ENCODE measurements at places on chromosomes 12 and 14.
A peak's percentile ranks its signal among the peaks of the same experiment; 100 is the strongest.

DNA sequence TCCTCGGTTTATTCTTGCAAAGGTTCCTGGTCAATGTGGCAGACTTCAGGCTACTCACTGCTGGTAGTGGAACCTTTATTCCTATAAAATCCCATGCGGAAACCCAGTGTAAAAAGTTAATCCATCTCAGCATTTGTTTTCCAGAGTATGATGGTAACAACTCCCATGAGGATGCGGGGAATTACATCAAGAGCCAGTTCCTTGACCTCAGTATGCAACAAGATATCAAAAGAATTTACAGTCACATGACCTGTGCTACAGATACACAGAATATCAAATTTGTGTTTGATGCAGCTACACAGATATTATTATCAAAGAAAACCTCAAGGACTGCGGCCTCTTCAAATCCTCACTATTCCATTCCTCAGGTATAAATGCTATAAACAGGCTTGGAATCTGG, 19.3 kb downstream of the CPM start:
- DNase-seq: no peak

GRCh38 chr14:70640938-70641547, 673 bp upstream of the TTC9 start:
- DNase-seq: no peak

DNA sequence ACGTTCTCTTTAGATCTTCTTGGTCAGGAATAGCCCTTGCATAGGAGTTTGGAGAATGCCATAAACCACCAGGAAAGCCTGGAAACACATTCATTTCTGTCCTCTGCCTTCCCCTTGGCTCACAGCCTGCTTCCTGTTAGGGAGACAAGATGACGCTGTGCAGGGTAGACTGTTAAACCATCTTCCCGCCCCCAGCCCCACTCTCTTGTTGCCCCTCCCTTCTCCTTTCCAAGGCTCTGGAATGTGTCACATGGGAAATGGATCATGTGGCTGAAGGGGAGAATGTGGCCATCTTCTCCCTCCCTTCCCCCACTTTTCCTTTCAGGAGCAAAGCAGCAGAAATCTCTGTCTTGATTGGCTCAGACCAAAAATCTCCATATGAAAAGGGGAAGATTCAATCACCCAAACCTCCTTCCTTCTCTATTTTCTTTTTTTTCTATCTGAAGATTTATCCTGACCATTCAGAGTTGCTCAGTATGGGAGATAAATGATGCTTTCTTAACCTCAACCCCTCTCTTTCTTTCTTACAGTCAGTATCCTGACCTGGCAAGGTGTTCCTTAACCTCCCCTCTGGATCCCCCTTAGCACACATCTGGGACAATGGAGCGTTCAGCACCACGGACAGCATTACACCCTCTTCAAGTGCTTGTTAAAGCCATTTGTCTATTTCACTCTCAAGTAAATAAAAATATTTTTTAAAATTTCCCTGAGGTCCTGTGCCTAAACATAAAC, 11.4 kb downstream of the GPR19 start:
- peak; percentile 86 for DNase-seq

- DNase-seq: no peak
Measured at GRCh38 chr12:39632670-39633069, 13.1 kb upstream of the ABCD2 start.

- no peak for DNase-seq
Measured at GRCh38 chr12:19261773-19262172, 132.2 kb downstream of the PLEKHA5 start.

- no peak for DNase-seq
Measured at GRCh38 chr12:105502426-105502930, 172.0 kb downstream of the C12orf75 start.

DNA sequence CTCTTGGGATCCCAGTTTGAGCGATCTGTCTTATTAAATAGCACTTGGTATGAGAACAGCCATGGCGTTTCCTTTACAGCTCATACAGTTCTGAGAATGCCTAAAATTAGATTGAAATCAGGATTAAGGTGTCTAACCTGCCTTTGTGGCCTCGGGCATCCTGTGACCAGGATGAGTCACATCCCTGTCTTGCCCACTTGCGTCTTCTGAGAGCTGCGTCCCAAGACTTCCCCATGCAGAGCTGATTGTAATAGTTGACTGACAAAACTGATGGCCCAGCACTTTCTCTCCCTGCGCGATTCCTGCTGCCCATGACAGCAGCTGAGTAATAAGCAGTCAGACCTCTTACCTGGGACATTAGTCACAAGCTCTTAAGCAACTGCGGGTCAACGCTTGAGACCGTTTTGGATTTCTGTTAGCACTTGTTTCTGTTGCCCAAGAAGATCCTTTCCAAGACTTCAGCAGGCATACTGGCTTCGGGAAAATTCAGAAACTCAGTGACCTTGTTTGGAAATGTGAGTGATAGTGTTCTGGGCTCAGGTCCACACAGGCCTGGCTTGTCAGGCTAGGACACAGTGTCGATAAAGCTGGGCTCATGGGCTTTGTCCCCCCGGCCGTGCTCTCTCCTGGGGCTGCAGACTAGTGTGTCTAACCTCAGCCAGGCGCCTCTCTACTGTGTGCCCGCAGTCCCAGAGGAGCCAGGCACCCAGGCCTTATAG, 169.9 kb upstream of the HIF1A start:
- DNase-seq: peak; percentile 80

- DNase-seq: no peak
Measured at GRCh38 chr14:52082903-52083302, 14.0 kb upstream of the NID2 start.

DNA sequence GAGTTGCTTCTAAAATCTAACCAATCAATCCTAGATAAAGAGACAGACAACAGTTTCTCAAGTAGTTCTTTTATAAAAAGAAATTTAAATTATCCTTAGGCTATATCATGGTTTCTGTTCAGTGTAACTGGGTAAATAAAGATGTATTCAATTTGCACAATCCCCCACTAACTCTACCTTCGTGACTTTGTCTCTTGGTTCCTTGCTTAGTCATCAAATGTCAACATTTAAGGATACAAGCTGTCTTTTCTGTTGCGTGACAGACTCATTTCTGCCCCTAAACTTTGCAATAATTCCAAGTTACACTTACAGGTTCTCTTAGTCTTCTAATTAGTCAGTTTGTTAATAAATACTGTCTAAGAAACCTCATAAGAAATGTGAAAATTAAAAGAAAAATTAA, 50.6 kb downstream of the SCAF11 start:
- DNase-seq: no peak

DNA sequence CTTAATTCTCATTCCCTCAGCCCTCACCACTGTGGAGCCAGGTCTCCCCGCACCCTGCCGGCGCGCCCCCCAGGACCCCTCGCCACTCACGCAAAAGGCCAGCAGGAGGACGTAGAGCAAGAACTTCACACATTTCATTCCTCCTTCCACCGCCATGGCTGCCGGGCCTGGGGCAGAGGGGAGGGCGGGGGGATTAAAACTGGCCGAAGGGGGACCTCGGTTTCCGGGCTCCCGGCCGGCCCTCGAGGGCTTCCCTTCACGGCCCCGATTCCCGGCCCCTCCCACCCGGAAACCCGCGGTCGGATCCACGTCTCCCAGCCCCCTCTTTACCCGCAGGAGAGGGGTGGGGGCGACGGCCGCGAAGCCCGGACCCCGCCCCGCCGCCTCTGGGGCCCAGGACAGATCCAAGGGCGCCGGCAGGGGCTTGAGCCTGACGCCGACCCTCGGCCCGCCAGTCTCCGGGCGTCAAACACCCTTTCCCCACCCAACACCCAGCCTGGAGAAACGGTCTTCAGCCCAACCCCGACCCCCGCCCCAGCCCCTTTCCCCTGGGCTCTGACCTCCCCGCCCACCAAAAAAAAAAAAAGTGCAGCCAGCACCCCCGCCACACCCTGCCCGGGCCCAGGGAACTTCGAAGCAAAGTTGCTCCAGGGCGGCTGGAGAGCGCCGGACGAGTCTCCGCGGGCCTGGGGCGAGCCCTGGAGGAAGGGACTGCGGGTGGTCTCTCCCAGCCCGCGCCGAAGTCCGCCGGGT, 447 bp downstream of the CD63 start:
- DNase-seq: no peak

DNA sequence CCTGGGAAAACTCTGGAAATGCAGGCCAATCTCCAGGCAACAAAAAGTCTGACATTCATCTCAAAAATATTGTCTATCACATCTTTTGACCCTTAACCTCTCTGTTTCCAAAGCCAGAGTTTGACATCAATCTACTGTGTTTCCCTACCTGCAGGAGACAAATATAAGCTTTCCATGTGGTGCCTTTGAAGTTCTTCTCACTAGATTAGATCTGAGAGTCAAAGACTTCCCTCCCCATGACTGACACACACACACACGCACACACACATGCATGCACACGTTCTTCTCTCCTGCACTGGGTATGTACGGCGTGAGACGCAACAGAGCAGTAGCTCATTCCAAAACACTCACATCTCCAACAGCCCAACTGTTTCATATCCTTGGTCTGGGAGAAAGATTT, 8.1 kb upstream of the ITPR2 start:
- DNase-seq: no peak

GRCh38 chr14:104545151-104545941, 34.2 kb upstream of the C14orf180 start:
- peak; percentile 26 for DNase-seq

DNA sequence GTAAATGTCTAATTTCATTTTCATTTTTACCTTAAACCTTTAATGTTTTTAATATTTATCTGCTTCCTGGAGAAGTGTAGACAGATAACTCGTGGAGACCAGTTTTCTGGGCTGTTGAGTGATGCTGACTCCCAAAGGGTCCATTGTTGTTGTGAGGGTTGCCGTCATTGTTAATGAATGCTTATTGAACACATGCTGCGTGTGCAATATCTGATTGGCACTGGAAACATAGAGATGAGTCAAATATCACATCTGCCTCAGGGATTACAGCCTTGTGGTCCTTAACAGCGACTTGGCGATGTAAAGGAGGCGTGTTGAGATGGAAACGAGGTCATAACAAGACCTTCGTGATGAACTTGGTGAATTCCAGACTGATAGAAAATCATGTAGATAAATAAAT, 85.9 kb downstream of the FBXW8 start:
- DNase-seq: no peak

GRCh38 chr14:57957441-57957840, 91.5 kb upstream of the SLC35F4 start:
- DNase-seq: no peak
